Nephron progenitor cell (in vitro differentiated cells): ENCODE measurements at places on chromosomes 7 and 10.

DNA sequence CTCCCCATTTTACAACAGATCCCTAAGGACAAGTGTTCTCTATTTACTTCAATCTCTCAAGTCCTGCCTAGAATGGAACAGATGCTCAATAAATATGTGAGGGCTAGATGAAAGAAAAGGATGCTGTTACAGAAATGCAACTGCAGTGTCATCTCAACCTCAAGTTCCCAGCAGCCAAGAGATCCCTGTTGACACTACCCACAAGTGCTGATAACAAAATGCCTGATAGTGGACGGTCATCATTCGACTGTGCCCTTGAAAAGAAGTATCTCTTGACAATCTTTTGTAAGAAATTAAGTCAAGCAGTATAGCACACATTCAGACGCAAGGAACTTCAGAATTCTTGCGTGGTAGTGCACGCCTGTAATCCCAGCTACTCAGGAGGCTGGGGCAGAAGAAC is 133.2 kb downstream of the PARD3 start:
- no peak for DNase-seq

DNA sequence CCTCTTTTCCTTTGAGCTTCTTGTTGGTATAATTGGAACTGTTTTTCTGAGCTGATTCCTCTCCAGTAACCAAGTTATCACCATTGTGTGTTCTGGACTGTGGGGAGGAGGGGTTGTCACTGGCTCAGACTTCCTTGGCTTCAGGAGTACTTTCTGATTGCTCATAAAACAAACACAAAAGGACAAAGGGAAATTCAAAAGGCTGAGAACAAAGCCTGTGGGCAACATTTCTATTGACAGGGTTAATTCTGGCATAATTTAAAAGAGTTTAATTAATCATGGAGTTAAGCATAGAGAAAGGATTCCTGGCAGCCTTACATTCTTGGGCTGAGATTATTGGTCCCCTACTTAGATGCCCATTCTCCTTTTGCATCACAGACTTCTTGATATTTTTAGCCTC is 222.9 kb upstream of the KMT2E start:
- DNase-seq, result no peak

- no peak for DNase-seq
These were observed 21.7 kb downstream of the LRRC27 start for GRCh38 chr10:132353456-132354355.

DNA sequence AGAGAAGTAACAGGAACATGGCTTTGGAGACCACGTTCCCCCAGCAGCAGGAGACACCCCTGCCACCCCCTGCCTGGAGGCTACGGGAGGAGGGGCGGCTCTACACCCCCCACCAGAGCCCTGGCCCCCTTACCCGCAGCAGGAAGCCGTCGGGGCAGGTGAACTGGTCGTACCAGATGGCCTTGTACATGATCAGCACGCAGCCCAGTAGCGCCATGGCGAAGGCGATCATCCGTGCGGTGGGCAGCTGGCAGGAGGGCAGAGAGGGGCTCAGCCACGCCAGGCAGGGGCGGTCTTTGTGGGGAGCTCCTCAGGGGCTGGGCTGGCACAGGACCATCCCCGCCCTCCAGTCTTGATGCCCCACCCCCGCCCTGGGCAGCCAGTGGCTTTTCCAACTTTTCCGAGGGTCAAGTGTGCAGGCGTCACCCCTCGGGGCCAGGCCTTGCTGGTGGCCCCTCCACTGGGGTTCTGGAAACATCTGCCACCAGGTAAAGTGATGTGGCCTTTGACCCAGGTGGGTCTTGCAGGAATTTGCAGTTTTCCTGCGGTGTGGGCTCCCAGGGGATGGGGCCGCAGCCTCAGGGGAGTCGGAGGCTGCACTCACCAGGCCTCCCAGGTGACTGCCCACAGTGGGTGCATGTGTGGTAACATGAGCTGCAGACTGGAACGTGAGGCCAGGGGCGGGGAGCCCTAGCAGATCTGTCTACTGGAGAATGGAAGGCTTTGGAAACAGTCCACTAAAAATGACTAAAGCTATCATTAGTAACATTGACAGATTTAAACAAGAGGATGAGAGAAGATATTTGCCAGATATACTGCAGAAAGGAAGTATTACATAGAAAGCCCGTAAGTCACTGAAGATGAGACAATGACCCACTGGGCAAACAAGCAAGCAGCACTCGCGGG is 9.7 kb downstream of the CALY start:
- no peak for DNase-seq
